Cardiac muscle cell (in vitro differentiated cells and primary cell): ENCODE measurements at places on chromosomes 1 and 21. TPM values are rescaled to one million over a fixed set of nuclear protein-coding genes. Genes with fewer than 3 reads are reported as not detected.

Gene LRRC71
- polyA plus RNA-seq = 0.24 and 0.69 TPM in 2 replicates

Gene ITLN2
- polyA plus RNA-seq = not detected in 2 replicates

Gene CLCNKA
- polyA plus RNA-seq = 12.8 and 25.5 TPM in 2 replicates

Gene CEP350
- 24.9 and 31.6 TPM in 2 replicates for polyA plus RNA-seq

Gene BNIPL
- polyA plus RNA-seq = 0.65 and 1.3 TPM in 2 replicates

Gene FOXO6
- polyA plus RNA-seq = 10.7 and 18.6 TPM in 2 replicates

Gene XCL2
- polyA plus RNA-seq = 0.35 TPM in 1 of 2 replicates, not detected in the other

Gene C2CD2
- 8.7 and 15.8 TPM in 2 replicates for polyA plus RNA-seq

Gene SLAMF9
- not detected in 2 replicates for polyA plus RNA-seq

Gene NEK2
- polyA plus RNA-seq = 6.7 and 49.0 TPM in 2 replicates

Gene MMP23B
- polyA plus RNA-seq = 11.3 and 14.1 TPM in 2 replicates

Gene KIAA0040
- polyA plus RNA-seq = 1.4 and 2.4 TPM in 2 replicates

Gene HSD3B2
- not detected in 2 replicates for polyA plus RNA-seq

Gene SH2D1B
- 0.26 and 0.67 TPM in 2 replicates for polyA plus RNA-seq

Gene MXRA8
- 42.2 and 58.8 TPM in 2 replicates for polyA plus RNA-seq

Gene PODN
- 2.6 and 2.8 TPM in 2 replicates for polyA plus RNA-seq

Gene TMCO1
- polyA plus RNA-seq = 84.7 and 111 TPM in 2 replicates

Gene PLA2G2F
- polyA plus RNA-seq = not detected in 2 replicates

Gene TEX38
- polyA plus RNA-seq = 0.27 and 1.4 TPM in 2 replicates

Gene CCDC27
- polyA plus RNA-seq = 0.56 and 0.71 TPM in 2 replicates

Gene TMEM51
- 21.3 and 23.8 TPM in 2 replicates for polyA plus RNA-seq

Gene CRP
- polyA plus RNA-seq = not detected in 2 replicates
